ENCODE measurements at places on chromosomes 3 and 15. TPM values are rescaled to one million over a fixed set of nuclear protein-coding genes. Genes with fewer than 3 reads are reported as not detected.

GABRR3 gene
- not detected for total RNA-seq

LDHAL6B gene
- not detected for total RNA-seq

GOLGA6D gene
- not detected for total RNA-seq

DNA sequence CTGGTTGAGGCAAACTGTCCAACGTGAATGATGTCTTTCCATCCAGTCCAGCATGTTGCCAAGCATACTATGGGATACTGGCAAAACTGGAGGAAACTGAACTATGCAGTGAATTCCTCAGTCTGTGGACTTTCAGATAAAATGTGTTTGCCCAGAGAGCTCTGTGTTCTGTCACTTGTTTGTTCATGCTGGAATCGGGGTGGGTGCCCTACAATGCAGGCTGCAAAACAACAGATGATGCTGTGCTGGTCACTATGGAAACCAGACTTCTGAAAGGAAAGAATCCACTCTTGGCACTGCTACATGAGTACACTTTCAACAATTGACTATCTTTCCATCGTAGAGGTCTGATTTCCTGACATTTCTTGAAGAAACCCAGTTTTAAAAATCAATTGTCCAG lies 272.5 kb upstream of the ARHGEF26 start:
- no peak for DNase-seq

DNA sequence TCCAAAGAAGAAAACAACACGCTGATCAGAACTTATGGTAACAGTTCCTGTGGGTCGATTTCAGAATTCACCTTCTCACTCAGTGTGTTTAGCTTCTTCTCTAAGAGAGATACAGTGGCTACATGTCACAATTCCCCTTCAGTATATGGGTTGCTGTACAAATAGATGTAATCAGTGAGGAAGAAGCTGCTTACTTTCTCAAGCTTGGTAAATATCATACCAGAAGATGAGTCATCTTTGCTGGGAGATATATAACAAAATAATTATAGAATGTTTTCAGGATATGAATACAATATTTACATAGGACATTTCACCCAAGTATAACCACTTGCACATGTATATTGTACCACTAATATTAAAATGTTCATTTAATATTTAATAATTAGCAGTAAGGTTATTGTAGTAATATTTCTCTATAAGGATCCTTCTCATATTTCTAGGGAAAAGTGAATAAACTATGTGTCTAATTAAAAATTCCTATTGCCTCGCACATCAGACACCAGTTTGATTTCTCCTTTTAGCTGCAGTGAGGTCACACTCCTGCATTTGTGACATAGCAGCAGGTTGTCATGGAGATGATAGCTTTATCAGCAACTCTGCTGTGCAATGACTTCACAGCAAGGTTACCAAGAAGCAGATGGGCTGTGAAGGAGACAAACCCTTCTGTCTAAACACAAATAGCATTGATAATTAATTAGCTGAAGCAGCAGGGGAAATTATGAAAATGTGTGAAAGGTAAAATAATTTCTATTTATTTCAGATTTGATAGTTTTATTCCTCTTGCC lies 211.4 kb downstream of the TUSC7 start:
- DNase-seq = no peak

- no peak for DNase-seq
Observed at GRCh38 chr15:32818758-32819447, 101.1 kb downstream of the GREM1 start.
